ENCODE measurements at places on chromosomes 12 and 14.
A peak's percentile ranks its signal among the peaks of the same experiment; 100 is the strongest.

DNA sequence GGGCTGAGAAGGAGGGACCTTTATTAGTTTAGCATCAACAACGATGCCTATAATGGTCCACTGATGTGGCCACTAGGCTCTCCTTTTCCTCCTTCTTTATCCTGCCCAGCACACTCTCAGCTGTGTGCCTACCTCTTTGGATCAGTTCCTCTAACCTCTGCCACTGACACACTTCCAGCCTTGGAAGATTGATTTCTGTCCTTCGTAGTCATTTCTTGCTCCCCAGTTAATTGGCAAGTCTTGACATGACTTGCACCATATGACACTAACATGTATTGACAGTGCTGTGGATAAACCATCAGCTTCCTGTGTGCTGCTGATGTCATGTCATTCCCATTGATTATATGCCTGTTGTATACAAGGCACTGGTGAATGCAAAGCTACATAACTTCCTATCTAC, 90.2 kb upstream of the PLEKHG7 start:
- no peak for DNase-seq

GRCh38 chr14:100526632-100527031, 60.6 kb downstream of the BEGAIN start:
- DNase-seq = peak; percentile 32

DNA sequence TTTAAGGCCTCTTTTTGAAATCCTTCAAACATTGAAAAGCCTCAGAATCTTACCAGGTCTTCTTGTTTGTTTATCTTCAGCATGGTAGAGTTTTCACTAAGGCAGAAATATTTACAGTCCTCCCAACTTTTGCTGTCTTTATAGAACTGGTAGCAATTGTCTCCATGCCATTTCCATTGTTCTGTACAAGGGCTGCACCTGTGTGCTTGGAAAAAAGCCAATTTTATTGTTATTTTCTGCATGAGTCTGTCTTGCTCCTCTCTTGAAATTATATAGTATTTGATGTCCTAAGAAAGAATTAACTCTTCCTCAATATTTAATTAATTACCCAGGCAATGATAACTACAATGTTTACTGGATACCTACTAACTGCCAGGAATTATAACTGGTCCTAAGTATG, 23.3 kb downstream of the CLEC1A start:
- no peak for DNase-seq

DNA sequence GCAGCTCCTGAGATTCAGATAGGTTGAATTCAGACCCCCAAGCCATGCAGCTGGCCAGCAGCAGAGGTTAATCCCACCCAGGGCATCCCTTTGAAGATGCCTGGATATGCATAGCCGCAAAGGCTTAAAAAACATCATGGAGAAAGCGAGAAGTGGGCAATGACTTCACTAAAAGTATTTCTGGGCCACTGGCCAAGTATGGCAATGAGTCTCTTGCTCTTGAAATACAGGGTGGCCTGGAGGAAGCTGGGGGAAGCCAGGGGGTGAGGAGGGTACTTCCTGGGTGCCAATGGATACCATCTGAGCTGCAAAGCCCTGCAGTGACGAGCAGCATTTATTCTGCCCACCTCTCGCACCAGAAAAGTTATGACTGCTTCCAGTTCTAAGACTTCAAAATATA, 539.3 kb upstream of the TBX3 start:
- no peak for DNase-seq

GRCh38 chr12:83198291-83199015, 511.7 kb downstream of the TMTC2 start:
- DNase-seq = no peak

GRCh38 chr14:85300107-85300506, 229.8 kb upstream of the FLRT2 start:
- no peak for DNase-seq

DNA sequence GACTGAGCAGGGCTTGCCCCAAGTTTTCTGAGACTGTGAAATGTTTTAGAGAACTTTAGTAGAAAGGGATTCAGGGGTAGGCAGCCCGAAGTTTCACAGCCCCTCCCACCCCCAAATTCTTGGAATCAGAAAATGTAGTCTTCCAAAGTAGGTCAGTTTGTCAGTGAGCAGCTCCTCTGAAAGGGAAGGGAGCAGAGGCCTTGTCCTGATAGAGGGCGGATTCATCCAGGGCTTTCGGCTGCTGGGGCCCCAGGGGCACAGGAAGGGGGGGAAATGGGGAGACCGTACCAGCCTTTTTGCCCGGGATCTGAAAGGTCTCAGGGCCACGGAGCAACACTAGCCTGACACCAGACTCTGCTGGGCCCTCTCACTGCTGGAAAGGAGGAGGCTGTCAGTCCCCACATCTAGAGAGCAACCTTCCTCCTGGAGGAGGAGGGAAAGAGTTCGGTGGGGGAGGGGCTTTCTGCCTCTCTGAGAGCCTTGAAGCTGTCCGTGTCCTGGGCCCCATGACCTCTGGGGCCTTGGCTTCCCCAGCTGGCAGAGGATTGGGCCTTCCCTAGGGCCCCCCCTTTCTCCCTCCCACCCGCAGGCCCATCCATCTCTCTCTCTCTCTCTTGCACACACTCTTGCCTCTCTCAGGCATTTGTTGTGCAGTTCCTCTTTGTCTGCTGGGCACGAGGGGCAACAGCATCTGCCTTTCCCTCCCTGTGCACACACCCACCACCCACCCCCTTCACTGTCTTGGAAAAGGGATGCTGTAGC, at the start of gene IKZF4:
Gene IKZF4 (plus strand): TSS at position 621 of the 762 bp plus-strand sequence. CDS start 451 bp downstream, outside the sequence.
- DNase-seq = peak; percentile 47

DNA sequence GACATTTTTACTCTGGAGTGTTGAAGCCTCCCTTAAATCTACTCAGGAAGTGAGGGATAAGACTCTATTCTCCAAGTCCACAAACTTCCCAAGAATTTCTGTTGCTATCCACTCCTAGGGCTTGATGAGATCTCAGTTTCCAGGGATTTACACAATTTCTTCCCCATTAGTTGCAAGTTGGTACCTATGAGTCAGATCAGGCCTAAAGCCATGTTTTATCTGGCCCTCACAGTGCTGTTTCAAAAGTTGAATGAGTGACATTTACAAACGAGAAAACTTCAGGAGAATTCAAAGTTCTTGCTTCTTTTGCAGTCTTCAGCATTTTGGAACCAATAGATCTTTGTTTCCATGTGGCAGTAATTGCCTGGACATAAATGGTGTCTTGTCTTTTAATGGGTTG, 156.4 kb upstream of the SYT10 start:
- no peak for DNase-seq

DNA sequence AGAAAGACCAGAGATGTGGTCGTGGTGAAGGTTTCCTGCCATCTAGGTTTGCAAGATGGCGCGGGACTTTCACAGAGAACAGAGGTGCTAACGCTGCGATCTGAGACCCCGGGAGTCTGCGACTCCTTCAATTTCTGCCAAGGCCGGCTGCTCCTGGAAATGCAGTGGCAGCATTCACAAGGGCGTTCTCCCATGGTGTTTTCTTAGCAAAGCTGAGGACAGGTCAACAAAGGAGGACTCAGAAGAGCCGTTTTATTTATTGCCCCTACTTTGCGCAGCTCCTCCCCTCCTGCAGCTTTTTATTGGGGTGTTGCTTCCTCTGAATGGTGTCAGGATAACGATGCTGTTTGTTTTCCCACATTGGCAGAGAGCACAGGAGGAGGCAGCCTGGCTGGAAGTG, 86.3 kb downstream of the TMEM132C start:
- DNase-seq = no peak

DNA sequence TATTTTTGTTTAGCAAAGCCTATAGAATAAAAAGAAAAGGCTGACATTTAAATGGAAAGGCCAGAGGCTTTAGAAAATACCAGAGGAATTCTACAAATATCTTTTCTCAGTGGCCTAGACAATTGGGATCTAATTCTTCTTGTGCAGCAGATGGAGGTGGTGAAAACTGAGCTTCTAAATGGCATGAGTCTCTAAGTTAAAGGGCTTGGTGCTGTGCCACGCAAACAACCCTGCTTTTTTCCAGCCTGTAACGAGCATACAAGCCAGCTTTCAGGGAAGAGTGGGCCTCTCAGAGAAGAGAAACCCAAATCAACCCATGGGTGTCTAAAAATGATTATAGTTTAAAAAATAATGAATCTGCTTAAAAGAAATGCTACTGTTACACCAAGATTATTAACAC, 237.9 kb upstream of the NAV3 start:
- no peak for DNase-seq

DNA sequence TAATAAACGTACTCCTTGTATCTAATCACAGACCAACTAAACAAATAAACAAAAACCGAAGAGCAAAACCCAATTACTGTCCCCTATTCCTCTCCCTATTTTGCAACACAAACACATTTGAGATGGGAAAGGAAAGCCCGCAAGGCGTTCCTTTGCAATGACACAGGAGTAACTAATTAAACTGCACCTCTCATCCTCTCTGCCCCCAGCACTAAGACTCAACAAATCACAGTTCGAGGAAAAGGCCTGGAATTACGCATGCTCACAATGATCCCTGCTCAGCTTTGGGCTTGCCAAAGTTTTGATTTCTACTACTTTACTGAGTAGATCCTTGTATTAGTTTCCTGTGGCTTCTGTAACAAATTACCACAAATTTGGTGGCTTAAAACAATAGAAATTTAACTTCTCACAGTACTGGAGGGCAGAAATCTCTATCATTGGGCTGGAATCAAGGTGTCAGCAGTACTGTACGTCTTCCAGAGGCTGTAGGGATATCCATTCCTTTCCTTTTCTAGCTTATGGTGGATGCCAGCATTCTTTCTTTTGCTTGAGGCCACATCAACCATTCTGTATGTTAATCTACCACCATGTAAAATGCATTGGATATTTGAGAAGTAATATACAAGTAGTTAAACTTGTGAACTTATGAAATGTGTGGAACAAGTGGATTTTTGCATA, 123.0 kb downstream of the NAV3 start:
- no peak for DNase-seq

DNA sequence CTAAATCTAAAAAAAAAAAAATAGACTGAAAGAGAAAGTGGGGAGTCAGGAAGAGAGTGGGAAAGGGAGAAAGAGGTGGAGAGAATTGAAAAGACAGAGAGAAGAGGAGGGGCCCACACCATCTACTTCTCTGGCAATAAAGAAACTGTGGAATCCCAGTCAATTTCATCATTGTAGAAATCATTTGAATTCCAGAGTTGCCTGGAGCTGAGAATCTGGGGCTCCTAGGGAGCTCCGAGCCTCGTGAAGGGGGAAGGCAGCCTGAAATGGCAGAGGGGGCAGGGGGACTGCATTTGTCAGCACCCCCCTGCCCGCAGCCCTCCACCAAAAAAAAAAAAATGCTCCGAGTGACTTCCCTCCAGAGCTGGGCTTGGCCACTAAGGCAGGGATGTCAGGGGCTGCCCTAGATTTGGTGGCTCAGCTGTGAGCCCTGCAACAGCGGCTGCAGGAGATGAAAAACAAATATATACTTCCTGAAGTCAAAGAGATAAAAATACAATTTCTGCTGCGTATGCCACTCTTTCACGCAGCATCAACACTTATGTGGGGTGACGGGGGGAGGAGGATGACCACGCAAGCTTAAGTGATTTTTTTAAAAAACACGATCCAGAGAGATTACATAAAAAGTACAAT, 80.5 kb downstream of the BCL11B start:
- no peak for DNase-seq

- no peak for DNase-seq
These were observed 81.3 kb upstream of the DUSP6 start for GRCh38 chr12:89433634-89434033.

GRCh38 chr14:60951776-60952435, 29.0 kb downstream of the TRMT5 start:
- no peak for DNase-seq

GRCh38 chr12:130603396-130603965, 112.6 kb downstream of the RIMBP2 start:
- no peak for DNase-seq

- DNase-seq = no peak
These were observed 234.5 kb downstream of the SNAPC1 start for GRCh38 chr14:61996753-61997152.

DNA sequence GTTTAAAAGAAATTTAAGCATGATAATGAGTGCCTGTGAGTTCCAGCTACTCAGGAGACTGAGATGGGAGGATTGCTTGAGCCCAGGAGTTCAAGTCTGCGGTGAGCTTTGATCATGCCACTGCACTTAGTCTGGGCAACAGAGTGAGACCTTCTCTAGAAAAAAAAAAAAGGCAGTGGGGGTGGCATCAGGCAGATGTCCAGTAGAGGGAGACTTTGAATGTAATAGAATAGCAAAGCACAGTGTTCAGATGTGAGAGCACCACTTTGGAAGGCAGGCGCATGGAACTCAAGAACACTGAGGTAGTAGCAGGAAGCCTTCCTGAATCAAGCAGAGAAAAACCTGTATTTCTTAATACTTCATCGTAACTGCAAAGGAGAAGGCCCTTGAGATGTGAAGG, 394.5 kb upstream of the GARIN6 start:
- DNase-seq = no peak

- DNase-seq = no peak
These were observed 379.2 kb downstream of the BTG1 start for GRCh38 chr12:91766454-91766853.

DNA sequence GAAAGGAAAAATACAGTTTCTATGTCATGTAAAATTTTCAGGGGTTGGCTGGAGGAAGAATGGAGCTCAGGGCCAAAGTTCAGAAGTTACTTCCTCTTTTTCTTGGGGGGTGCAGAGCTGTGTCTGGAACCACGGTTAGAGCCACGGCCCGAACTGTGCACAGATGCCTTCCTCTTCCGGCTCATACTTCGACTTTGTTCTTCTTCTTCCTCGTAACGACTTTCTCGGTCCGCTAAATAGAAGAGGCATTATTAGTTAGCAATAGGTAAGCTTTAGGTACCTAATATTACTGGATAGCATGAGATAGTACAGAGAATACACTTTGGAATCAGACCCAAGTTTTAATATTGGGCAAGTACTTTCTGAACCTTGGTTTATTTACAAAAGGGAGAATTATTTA, 31.2 kb downstream of the SUPT16H start:
- no peak for DNase-seq

DNA sequence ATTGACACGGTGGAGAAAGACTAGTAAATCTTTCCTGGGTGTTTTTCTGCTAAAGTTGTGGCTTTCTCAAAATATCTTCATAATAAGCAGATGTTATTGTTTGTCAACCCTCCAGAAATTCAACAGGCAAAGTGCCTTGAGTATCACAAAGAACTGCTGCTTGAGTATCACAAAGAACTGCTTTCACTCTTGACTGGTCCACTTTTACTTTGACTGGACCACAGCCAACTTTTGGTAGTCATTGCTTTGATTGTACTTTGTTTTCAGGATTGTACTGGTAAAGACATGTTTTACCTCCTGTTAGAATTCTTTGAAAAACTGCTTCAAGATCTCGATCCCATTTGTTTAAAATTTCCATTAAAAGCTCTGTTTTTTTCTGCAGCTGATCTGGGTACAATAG, 62.6 kb downstream of the PDZRN4 start:
- no peak for DNase-seq

- DNase-seq = no peak
These were observed 90.8 kb upstream of the NPAS3 start for GRCh38 chr14:32847867-32848266.

DNA sequence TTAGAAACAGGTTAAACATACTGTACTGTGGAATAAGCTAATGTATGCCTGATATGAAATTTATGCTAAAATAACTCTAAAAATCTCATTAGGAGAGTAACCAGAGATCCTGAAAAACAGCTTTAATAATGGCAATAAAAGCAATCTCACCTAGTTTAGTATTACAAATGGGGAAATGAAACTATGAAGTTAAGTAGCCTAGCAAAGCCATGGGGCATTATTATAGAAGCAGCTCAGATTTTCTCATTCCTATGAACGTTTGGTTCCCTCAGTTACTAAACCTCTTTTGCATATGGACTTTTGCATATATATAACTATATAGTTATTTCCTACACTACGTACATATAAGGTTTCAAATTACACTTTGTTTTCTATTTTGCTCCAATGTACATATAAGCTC, 25.0 kb upstream of the APPL2 start:
- DNase-seq = no peak

- no peak for DNase-seq
These were observed 34.8 kb upstream of the FRMD6 start for GRCh38 chr14:51616724-51617409.

Measured in liver (tissue), 10 donors.